ENCODE measurements at places on chromosomes 7 and 10. TPM values are rescaled to one million over a fixed set of nuclear protein-coding genes. Genes with fewer than 3 reads are reported as not detected.

DNA sequence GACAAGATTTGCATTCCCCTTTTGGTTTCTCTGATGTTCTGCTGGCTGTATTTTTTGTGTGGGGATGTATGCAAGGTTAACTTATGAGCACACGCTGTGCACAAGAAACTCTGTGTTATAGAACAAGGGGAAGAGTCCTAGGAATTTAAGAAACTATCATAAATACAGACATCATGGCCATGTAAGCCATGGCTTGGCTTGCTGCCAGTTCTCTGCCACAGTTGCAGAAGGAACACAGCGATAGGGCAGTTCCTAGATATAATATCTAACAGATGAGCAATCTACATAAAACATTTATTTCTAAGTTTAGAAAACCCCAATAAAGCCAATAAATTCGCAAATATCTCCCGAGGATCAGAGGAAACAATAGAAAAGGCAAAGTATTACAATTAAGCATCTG lies 153.3 kb downstream of the LRRTM3 start:
- no peak overlapping the region for H3K4me3 ChIP-seq
- no peaks in the 10 kb centered on the region for H3K4me1 ChIP-seq
- no peak for DNase-seq

- H3K27ac ChIP-seq = no peak overlapping the region
- no peak for DNase-seq
- H3K4me1 ChIP-seq = no peaks in the 10 kb centered on the region
- no peaks in the 10 kb centered on the region for H3K27me3 ChIP-seq
- no peaks in the 10 kb centered on the region for H3K36me3 ChIP-seq
Observed at GRCh38 chr7:142112086-142112485, 568 bp downstream of the MGAM2 start.

DNA sequence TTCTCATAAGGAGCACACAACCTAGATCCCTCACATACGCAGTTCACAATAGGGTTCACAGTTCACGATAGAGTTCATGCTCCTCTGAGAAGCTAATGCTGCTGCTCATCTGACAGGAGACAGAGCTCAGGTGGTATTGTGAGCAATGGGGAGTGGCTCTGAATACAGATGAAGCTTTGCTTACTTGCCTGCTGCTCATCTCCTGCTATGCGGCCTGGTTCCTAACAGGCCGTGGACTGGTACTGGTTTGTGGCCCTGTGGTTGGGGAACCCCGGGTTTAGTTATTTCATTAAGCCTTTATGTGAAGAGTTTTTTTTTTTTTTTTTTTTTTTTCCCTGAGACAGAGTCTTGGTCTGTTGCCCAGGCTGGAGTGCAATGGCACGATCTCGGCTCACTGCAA lies 19.4 kb downstream of the SLK start:
- no peak overlapping the region for H3K4me3 ChIP-seq
- no peak for DNase-seq
- no peaks in the 10 kb centered on the region for H3K27me3 ChIP-seq
- no peak overlapping the region for H3K27ac ChIP-seq

DNA sequence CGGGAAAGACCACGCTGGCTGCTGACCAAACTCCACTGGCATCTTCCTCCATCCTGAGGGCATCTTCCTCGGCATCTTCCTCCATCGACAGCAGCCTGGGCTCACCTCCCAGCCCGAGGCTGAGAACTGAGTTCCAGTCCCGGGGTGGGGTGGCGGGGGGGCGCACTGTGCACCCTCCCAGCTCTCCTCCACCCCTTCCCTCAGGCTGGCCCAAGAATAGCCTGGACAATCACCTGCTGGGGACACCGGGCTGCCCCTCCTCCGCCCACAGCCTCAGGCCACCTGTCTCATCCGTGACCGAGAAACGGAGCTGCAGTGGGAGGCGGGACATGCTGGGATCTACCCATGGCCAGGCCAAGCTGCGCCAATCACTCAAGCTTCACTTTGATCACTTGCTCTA lies 37.2 kb downstream of the DIP2C start:
- H3K4me3 ChIP-seq = no peak overlapping the region
- H3K27ac ChIP-seq = no peak overlapping the region
- no peaks in the 10 kb centered on the region for H3K27me3 ChIP-seq
- DNase-seq = no peak

- DNase-seq = no peak
- H3K27me3 ChIP-seq = no peaks in the 10 kb centered on the region
- peaks cover 11% of the 10 kb centered on the region for H3K36me3 ChIP-seq
Observed at GRCh38 chr10:26697922-26698608, 564 bp downstream of the PDSS1 start.

DNA sequence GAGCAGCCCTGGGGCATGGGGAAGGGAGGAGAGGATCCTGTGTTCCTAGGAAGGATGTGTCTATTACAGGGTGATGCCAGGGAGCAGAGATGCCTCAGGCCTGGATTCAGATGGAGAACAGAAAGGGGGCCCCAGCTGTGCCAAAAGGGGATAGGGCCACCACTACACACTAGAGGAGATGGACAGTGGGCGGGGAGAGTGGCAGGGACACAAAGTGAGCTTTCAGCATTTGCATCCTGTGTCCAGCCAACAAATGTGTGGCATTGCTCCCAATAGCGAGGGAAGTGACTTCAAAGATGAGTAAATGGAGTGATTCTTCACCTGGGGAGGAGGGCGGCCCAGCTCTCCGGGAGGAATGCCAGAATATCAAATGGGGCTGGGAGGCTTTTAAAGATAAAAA lies 64.9 kb upstream of the WAPL start:
- H3K4me3 ChIP-seq = no peak overlapping the region
- H3K27ac ChIP-seq = no peak overlapping the region

DNA sequence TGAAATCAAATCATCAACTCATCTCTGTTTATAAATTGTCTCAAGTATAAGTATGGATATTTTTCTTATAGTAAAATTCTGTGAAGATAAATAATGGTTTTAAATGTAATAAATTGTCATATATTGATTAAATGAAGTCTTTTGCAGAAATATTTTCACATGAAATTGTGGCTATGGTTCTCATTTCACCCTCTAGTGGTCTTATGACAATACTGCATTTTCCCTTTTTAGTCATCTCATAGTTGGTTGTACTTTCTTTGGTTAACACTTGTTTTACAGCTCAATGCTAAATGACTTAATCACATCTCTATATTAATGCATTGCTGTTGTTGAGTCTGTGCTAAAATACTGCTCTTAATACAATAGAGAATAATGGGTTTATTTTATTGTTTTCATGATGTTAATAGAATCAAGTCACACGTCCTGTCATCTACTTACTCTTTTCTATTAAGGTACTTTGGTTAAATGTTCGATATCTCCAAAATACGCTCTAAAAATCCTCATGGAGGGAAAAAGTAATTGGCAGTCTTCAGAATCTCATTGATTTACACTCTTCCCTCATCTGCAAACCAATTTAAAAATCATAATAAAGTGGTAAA lies 38.0 kb upstream of the CACNA2D1 start:
- no peak overlapping the region for H3K27ac ChIP-seq
- H3K4me1 ChIP-seq = no peaks in the 10 kb centered on the region
- no peaks in the 10 kb centered on the region for H3K36me3 ChIP-seq
- DNase-seq = peak; percentile 0

DNA sequence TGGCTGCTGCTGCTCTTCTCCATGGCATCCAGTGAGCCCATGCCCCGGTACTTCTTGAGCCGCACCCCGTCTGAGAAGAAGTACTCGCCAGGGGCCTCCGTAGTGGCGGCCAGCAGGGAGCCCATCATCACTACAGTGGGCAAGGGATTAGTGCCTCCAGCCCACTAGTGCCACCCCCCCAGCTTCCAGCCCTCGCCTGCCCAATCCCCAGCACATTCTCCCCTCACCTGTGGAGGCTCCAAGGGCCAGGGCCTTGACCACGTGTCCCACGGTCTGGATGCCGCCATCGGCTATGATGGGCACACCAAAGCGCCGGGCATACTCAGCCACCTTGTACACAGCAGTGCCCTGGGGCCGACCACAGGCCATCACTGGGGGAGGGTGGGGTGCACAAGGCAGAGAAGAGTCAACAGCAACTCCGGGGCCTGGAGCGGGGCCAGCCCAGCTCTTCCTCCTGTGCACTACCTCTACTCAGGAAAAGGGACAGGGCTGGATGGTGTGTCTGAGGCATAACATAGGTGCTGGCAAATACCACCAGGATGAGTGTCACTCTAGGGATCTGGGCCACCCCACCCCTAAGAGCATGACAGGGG lies 14.8 kb downstream of the IMPDH1 start:
- no peak overlapping the region for H3K27ac ChIP-seq
- H3K27me3 ChIP-seq = no peaks in the 10 kb centered on the region
- H3K4me3 ChIP-seq = no peak overlapping the region
- H3K36me3 ChIP-seq = peaks cover 50% of the 10 kb centered on the region

- peaks cover 8% of the 10 kb centered on the region for H3K4me1 ChIP-seq
- H3K27me3 ChIP-seq = no peaks in the 10 kb centered on the region
- no peak overlapping the region for H3K4me3 ChIP-seq
- H3K27ac ChIP-seq = no peak overlapping the region
- no peak for DNase-seq
- H3K36me3 ChIP-seq = no peaks in the 10 kb centered on the region
Observed at GRCh38 chr7:7959979-7960670, 8.5 kb upstream of the GLCCI1 start.

GRCh38 chr10:84423719-84424118 lies 95.3 kb downstream of the CCSER2 start:
- no peak for DNase-seq
- no peak overlapping the region for H3K4me3 ChIP-seq
- H3K27me3 ChIP-seq = no peaks in the 10 kb centered on the region
- H3K4me1 ChIP-seq = peaks cover 3% of the 10 kb centered on the region
- H3K36me3 ChIP-seq = peaks cover 9% of the 10 kb centered on the region
- H3K27ac ChIP-seq = no peak overlapping the region

GRCh38 chr7:27196287-27196767 lies 3.6 kb downstream of the HOXA13 start:
- peaks cover 16% of the 10 kb centered on the region for H3K4me1 ChIP-seq
- DNase-seq = peak; percentile 71
- H3K36me3 ChIP-seq = no peaks in the 10 kb centered on the region
- no peak overlapping the region for H3K27ac ChIP-seq

- H3K4me3 ChIP-seq = no peak overlapping the region
- no peak overlapping the region for H3K27ac ChIP-seq
- H3K36me3 ChIP-seq = no peaks in the 10 kb centered on the region
- DNase-seq = no peak
- peaks cover 11% of the 10 kb centered on the region for H3K4me1 ChIP-seq
- H3K27me3 ChIP-seq = no peaks in the 10 kb centered on the region
Observed at GRCh38 chr10:29702273-29703164, 67.7 kb upstream of the SVIL start.

DNA sequence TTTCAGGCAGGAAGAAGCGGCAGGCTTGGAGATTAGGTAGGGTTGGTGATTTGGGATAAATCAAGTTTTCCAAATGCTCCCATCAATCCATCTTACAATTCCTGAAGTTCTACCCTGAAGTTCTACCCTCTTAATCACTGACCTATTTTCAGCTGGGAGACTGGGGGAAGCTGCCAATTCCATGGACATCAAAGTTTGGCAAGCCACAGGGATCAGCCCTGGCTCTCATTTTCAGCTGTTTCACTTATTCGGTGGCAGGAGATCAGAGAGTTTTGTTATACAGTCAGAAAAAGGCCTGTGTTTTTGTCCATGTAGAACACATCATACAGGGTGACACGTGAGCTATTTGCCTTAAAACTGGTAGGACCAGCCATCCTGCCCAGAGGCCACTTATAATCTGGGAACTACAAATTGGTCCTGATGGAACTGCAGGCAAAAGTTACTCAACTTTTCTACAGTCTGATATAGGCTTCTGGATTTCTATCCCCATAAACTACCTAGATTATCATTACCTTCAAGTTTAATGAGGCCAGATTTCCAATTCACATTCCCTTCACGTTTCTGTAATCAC lies 112.9 kb upstream of the ZNF746 start:
- H3K4me3 ChIP-seq = no peak overlapping the region
- H3K36me3 ChIP-seq = peaks cover 86% of the 10 kb centered on the region
- no peak for DNase-seq

DNA sequence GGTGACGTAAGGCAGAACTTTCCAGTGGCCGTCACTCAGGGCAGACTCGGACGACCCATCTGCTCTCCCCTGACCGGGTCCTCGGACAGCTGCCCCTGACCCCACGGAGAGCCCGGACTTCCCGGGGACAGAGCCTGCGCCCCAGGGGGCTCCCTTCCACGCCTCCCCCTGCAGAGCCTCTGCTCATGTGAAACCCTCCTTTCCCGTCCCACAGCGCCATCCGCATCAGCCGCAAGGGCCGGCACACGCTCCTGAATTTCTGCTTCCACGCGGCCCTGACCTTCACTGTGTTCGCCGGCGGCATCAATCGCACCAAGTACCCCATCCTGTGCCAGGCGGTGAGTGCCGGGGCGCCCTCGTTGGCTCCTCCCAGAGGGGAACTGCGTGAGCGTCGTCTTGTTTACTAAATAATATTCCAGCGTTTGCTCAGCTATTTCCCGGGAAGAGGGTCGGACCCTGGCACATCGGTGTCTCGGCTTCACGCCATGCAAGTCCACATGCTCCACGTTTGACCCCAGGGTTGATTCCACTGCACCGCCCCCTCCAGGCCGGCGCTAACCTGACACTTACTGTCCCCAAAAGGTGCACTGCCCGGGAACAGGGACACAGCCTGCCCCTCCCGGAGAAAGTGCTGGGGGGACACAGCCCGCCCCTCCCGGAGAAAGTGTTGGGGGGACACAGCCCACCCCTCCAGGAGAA lies 10.9 kb downstream of the ADGRA1 start:
- no peaks in the 10 kb centered on the region for H3K36me3 ChIP-seq
- no peaks in the 10 kb centered on the region for H3K27me3 ChIP-seq
- H3K4me1 ChIP-seq = no peaks in the 10 kb centered on the region
- no peak overlapping the region for H3K4me3 ChIP-seq

DNA sequence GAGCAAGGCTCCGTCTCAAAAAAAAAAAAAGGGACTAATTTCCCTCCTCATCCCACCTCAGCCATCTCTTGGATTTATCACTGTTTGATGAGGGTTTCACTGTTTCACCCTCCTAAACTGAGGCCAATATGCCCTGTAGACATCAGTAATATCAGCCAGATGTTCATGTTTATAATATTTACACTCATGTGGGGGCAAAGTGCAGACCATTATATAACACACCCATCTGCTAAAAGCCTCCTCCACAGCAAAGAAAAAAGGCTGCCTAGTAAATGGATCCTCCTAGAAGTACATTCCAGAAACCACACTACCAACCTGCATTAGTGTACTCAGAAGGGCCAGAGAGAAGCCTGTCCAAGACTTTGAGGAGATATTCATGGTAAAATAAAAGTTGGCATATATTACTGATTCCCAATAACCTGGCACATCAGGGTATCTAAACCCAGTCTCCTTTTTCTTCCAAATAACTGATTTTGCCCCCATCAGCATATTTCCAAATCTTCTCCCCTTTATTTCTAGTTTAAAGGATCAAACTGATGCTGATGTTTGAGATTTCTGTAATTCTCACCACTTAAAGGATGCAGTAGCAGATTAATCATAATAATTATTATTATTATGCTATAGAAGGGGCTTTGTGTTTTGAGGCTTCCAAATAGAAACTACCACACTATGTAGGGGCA lies 55.1 kb downstream of the LGI1 start:
- no peaks in the 10 kb centered on the region for H3K4me1 ChIP-seq
- H3K27ac ChIP-seq = no peak overlapping the region
- DNase-seq = no peak
- H3K4me3 ChIP-seq = no peak overlapping the region

Gene INMT
- 0.94 TPM for total RNA-seq

Gene CAV2
- 6.0 TPM for total RNA-seq

Gene ZSWIM8
- total RNA-seq = 27.1 TPM

Gene NCF1
- total RNA-seq = 5.7 TPM

Gene GARS1
- 44.9 TPM for total RNA-seq

Gene ACTL6B
- 0.05 TPM for total RNA-seq

Gene FAM25A
- 0.47 TPM for total RNA-seq

Gene FANK1
- total RNA-seq = 2.5 TPM

Gene CTAGE8
- 0.52 TPM for total RNA-seq

Gene ZNF862
- total RNA-seq = 9.0 TPM

Gene SMKR1
- total RNA-seq = 0.52 TPM

Gene MUC12
- 0.57 TPM for total RNA-seq
